Activated T-cell treated with anti-CD3 and anti-CD28 coated beads, Interleukin-2, amount 50 U/mL, for 24 hours (primary cell): ENCODE measurements at places on chromosomes 2 and 18.

- DNase-seq = no peak
Measured at GRCh38 chr2:57936216-57936615, 110.4 kb upstream of the VRK2 start.

DNA sequence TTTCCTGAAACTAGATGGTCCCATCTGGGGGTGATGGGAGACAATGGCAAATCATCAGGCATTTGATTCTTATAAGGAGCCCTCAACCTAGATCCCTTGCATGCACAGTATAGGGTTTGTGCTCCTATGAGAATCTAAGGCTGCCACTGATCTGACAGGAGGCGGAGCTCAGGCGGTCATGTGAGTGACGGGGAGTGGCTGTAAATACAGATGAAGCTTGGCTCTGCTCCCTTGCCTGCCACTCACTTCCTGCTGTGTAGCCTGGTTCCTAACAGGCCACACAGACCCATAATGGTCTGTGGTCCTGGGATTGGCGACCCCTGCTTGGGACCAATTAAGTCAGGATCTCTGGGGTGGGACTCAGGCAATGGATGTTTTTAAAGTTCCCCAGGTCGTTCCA, 293.4 kb downstream of the ZNF521 start:
- DNase-seq = no peak

DNA sequence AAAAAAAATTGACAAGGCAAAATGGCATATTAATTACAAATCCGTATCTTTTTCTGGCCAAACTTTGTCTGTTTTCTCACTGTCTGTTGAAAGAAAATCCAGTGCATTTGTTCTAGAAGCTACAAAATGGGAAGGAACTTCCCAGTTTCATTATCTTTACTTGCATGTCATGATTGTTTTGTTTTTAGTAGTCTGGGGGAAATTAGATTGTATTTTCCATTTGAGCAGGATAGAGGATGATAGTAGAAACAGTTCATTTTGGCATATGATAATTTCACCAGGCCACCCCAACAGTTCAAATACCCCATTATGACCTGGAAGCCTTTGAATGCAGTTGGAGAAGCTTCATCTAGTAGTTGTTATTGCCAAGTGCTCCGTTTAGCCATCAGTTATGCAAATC, 77.5 kb upstream of the RANBP2 start:
- DNase-seq = no peak

GRCh38 chr2:173496746-173497145, 142.1 kb downstream of the CDCA7 start:
- DNase-seq = no peak
